ENCODE measurements at places on chromosomes 1 and 21.

DNA sequence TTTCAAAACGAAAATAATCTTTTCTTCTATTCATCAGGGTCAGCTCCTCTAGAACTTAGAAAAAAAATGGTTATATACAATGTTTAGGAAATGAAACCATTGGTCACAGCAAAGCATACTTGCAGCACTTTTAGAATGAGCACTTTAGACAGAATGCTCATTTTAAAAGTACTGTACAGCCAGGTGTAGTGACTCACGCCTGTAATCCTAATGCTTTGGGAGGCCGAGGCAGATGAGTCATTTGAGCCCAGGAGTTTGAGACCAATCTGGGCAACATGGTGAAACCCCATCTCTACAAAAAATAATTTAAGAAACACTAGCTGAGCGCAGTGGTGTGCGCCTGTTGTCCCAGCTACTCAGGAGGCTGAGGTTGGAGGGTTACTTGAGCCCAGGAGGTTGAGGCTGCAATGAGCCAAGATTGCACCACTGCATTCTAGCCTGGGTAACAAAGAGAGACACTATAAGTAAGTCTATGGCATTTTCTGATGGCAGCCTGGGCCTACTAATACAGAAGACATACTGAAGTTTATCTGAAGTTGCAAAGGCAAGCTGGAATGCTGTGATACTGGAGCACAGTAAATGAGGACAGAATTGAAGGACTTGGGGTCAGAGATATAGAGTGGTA lies 48.9 kb upstream of the ZNF326 start:
- no peak for DNase-seq

GRCh38 chr1:114490274-114490693 lies 20.7 kb downstream of the TRIM33 start:
- DNase-seq = no peak

DNA sequence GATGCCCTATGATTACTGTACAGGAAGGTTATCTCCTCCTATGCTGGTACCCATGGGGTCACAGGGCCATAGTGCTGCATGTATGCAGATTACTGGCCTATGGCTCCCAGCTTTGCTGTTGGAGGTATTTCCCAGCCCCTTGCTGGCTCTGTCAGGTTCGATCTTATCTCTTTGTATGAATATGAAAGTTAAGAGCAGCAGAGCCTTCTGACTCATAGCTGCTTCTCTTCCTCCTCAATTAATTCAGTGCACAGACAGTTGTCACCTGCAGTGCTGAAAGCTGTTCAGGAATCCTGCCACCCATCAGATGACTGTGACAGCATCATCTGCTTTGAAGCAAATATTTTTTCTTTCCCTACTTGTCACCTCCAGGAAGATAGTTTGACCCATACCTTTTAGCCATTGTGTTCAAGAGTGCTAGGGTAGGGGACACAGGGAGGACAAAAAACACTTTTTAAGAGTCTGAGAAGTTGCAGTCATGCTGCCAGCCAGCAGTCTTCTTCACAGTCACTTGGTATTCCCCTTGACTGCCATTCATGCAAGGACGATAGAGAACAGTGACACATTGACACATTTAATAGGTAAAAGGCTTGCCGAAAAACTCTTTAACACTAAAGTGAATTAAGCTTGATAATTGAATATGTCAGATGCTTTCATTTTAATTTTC lies 73.1 kb downstream of the KIF1B start:
- no peak for DNase-seq

- DNase-seq = no peak
Measured at GRCh38 chr1:210371916-210372315, 43.2 kb downstream of the HHAT start.
